T-helper 9 cell (primary cell): ENCODE measurements at places on chromosomes 12 and 14.

DNA sequence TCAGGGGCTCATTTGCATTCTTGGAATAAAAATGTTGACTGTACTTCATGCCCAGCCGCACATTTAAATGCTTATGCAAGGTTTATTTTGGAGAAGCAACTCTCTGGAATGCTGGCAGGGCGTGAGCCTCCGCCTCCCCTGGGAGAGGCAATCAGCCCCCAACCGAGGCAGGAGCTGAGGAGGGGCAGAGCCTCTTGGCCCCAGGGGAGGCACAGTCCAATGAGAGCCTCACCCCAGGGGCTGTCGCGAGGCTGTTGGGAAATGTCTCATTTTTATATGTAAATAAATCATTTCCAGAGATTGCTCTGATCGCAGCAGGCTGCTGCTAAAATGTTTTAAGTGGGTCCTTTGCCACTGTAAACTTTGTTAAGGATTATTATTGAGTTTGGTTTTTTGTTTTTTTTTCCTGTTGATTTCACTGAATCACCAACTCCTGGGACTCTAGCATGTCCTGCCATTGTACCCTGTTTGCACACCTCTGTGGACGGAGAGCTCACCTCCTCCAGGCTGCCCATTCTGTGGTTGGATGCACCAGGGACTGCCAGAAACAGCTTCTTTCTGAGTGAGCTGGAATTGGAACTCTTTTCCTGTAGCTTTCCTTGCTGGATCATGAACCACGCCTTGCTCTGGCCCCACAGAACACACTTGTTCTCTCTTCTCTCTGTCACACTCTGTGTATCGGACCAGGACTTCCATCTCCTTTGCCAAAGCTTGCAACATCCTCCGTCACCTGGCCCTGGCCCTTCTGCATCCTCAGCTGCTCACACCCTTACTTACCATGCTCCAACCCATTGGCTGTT, 46.9 kb upstream of the FAM181A start:
- no peak for DNase-seq

GRCh38 chr12:48812389-48812788, 5.9 kb upstream of the CACNB3 start:
- DNase-seq: no peak

GRCh38 chr12:96578526-96579125, 89.2 kb downstream of the CFAP54 start:
- DNase-seq: no peak

GRCh38 chr12:67449591-67450052, 180.5 kb downstream of the CAND1 start:
- DNase-seq: no peak

GRCh38 chr12:92324849-92325500, 179.3 kb upstream of the BTG1 start:
- DNase-seq: no peak

- no peak for DNase-seq
These were observed 193.7 kb downstream of the KIF26A start for GRCh38 chr14:104331871-104332605.

GRCh38 chr12:15829949-15830348, 40.8 kb upstream of the EPS8 start:
- DNase-seq: no peak

GRCh38 chr14:104503691-104504090, 75.9 kb upstream of the C14orf180 start:
- no peak for DNase-seq

DNA sequence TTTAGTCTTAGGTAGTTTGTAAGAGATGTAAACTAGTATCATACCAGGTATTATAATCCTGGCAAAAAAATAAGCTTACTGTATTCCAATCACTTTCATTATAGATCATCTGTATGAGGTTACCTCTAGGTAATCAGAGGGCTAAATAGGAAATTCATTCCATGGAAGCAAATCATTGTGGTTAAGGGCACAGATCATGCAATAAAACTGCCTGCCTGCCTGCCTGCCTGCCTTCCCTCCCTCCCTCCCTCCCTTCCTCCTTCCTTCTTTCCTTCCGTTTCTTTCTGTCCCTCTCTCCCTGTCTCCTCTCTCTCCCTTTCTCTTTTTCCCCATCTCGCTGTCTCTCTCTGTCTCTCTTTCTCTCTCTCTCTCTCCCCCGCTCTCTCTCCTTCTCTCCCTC, 3.2 kb upstream of the CLEC9A start:
- no peak for DNase-seq

DNA sequence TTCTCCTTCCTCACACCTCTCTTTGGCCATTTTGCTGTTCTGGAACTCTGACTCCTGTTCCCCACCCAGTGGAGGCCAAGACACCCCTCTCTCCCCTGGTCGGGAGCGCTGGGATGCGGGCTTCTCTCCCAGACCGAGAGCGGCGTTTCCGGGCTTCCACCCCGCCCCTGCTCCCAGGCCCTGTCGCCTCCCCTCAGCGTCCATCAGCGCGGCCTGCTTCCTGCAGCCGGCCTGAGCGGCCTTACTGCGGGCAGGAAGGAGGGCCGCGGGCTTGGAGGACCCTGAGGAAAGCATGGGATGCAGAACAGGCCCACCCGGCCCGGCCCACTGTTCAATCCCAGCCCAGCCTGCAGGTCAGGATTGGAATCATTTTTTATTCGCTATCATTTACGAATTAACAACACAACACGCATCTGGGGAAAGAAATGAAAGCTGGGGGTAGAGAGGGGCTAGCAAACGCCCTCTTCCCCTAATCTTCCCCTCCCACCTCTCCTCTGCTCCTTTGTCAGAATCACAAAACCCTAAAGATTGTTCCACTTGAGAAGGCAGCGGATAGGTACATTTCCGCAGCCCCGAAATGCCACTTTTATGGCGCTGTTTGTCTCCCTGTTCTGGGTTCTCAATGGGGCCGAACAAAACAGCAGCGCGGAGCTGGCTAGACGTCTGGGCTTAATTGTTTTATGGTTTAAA, 3.8 kb upstream of the HOXC8 start:
- DNase-seq: no peak

- DNase-seq: no peak
These were observed 998 bp upstream of the CYP27B1 start for GRCh38 chr12:57767876-57768275.

DNA sequence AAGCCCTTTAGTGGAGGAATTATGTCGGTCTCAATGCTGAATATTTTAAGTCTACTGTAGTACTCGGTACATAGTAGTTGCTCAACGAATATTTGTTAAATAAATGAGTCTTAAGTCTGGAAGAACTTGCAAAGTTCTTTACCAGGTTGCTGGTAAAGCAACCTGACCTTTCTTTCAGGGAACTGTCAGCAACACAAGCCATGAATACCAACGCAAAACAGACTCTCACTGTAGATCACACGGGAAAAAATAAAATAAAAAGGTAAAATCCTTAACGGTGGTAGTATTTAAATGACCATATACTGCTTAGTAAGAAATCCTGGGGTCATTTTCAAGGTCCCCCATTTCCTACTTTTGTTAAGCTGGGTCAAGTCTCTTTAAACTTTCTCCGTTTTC, 447 bp upstream of the NUBPL start:
- no peak for DNase-seq

DNA sequence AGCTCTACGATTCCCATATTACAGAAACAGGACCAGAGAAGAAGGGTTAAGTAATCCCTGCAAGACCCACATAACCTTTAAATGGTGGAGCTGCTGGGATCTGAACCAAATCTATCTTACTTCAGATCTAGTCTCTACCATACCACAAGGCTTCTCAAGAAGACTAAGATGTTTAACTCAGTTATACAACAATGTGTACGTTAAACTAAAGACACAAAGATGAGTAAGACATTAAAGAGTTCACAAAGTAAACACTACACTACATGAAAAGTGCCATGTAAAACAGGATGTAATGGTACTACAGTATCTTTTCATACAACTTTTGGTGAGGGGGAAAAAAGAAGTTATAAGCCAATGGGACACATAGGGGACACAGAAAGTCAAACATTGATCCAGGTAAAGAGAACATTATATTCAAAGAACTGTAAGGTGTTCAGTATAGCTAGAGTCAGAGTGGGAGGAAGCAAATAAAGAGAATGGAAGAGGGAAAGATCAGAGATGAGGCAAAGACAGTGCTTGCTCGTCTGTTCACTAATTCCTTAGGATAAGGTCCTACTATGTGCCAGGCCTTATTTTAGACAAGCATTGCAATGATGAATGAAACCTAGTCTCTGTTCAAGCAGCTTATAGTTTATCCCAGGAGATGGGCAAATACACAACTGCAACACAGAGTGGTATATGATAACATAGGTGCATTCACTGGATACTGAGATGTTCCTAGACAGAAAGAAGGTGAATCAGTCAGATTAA, 7.7 kb downstream of the TMED10 start:
- DNase-seq: no peak

DNA sequence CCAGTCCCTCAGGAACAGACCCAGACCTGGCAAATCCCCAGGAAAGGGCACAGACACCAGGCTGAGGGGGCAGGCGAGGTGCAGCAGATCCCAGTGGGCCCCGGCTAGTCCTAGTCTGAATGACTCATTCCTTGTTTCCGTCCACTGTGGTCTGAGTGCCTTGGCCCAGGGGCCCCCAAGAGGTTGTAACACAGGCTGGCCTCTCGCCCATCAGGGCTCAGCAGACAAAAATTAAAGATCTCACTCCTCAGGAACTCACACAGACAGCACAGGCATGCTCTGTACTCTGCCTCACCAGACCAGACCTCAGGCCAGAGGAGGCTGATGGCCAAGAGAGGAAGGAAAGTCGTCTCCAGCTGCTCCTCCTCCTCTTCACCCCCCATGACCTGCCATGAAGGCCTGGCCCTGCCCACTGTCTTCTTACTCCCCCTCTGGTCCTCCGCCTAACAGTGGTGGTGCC, 7.7 kb upstream of the LTBP2 start:
- no peak for DNase-seq

GRCh38 chr12:12016284-12017100, 54.2 kb upstream of the BCL2L14 start:
- no peak for DNase-seq

DNA sequence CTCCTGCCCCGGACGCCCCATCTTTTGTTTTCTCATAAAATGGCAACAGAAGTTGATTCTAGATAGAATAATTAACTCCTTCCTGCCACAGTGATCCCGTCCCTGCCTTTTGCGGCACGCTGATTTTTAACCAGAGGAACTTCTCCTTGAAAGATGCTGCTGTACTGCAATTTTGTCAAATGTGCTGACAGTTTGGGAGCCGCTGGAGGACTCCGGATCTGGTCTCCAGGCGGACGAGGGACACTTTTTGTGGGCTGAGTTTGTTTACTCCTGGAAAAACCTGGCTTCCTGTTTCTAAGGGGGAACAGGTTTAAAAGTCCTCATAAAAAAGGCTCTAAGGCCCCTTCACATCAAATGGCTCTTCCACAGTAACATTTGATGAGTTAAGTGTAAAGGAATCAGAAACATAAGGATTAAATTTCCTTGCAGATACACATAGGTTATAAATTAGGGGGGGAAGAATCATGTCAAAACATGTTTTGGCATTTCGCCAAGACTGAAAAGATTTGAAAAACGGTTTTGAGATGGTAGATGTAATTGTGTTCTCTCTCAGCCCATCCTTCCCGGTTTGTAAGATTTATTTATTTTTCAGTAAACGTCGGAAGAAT, 15.5 kb downstream of the FZD10 start:
- DNase-seq: no peak

GRCh38 chr14:28742171-28742846, 24.3 kb upstream of the FOXG1 start:
- DNase-seq: no peak

- no peak for DNase-seq
These were observed 458 bp upstream of the HOXC4 start for GRCh38 chr12:54053003-54053750.

GRCh38 chr14:72709916-72710611, 183.8 kb downstream of the DPF3 start:
- no peak for DNase-seq

DNA sequence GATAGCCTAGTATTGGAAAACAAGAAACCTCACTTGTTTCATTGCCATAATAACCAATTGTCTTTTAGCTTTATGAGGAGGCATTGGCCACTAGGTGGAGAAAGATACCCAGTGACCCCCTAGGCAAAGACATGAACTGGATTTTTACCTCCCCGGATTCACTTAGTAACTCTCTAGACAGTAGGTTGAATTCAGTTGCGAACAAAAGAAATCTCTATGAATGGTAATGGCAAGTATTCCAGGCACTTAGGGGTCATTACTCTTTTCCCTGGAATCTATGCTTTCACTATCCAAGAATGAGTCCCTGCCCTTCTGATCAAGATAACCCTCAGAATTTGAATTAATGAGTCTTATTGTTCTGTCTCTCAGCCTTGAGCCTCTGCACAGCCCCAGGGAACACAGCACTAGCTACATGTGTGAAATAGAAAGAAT, 29.5 kb upstream of the RHOJ start:
- DNase-seq: no peak

DNA sequence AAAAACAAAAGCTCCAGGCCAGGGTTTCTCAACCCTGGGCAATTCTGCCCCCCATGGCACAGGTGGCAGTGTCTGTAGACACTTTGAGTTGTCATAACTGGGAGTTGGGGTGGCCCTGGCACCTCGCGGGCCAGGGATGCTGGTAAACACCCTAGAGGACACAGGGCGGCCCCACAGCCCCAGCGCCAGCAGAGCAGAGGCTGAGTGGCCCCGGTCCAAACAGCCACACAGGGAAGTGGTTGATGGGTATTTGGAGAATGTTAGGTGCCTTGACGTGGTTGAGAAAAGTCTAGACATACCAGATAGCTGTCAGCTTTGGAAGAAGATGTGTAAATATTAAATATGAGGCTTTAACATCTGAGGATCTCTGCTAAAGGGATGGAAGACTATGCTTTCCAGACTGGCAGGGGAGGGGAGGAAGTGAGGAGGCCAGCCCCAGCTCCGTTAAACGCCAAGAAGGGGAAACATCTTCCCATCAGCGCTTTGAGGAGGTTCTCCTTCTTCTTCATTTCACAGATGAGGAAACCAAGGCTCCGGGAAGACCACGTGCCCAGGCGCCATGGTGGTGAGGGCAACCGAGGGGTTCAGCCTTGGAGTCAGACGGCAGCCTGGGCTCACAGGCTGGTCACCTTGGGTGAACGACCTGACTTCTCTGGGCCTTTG, 103.7 kb downstream of the SCARB1 start:
- no peak for DNase-seq

DNA sequence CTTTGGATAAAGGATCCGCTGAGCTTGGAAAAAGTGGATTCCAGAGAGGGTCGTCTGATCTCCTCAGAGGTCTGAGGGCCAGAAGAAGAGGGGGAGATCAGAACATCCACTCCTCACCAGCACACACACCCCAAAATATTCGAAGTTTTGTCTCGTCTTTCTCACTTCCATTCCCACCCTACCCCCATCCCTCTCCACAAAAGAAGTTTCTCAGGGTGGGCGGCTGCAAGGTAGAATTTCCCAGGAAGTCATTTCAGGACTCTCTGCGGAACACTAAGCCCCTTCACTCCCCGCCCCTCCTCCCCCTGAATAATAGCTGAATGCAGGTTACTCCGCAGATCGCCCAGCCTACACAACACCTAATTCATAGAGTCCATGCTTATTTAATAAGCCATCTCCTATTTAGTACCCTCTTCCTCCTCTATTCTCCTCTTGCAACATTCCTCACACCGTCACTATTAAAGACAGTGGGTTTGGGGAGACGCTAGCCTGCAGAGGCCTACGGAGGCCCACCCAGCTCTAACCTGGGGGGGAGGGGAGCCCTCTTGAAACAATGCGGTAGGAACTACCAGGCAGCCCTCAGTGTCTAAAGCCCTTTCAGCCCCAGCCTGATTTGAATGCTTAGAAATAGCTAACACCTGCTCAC, 649 bp upstream of the SALL2 start:
- DNase-seq: no peak
